ACHN (cell line): ENCODE measurements at places on chromosomes 11 and 22.

- DNase-seq: no peak
Measured at GRCh38 chr11:77089004-77089545, 13.6 kb upstream of the OMP start.

DNA sequence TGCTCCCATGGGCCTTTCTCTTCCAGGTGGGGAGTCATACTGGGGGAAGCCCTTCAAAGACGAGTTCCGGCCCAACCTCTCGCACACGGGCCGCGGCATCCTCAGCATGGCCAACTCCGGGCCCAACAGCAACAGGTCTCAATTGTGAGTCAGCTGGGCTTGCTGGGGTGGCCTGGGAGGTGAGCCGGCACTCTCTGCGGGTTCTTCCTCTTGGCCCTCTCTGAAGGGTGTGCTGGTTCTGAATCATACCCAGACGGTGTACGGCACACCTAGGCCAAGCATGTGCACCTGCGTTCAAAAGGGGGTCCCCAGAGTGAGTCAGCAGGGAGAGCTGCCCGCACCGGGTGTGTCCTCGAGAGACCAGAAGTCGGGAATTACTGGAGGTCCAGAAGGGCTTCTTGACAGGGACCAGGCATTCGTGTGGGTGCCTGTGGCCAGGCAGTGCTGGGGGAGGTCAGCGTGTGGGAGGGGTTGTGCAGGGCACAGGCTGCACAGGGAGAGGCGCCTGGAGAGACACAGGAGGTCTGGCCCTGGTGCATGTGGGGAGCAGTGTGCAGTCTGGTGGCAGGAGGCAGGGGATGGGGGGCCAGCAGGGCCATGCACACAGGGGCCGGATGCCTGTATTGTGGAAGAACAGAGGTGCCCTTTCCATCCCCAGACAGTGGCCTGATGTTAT is 23.0 kb downstream of the PPIL2 start:
- no peak for DNase-seq

- no peak for DNase-seq
Measured at GRCh38 chr11:107331728-107332127, 125.9 kb downstream of the CWF19L2 start.

DNA sequence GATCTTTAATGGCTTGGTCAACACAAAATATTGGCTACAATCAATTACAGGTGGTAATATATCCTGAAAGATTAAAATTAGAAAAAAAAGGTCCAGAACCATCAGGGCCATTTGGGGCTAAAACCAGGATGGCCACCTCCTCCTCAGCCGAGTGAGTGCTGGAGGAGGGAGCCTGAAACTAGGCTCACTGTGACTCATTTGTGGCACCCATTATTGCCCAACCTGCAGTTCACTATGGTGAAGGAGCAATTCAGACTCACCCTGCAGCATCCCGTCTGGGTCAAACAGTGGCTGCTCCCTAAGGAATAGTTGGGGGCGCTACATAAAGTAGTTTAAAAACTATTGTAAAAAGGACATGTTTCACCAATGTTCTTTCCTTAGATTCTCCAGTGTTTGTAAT is 60.7 kb downstream of the GLYATL1 start:
- no peak for DNase-seq

GRCh38 chr11:114293201-114293711 is 2.9 kb upstream of the NNMT start:
- no peak for DNase-seq

- no peak for DNase-seq
Measured at GRCh38 chr11:61761440-61762222, 9.2 kb downstream of the MYRF start.

- DNase-seq: no peak
Measured at GRCh38 chr11:121928597-121929580, 187.1 kb downstream of the BLID start.

DNA sequence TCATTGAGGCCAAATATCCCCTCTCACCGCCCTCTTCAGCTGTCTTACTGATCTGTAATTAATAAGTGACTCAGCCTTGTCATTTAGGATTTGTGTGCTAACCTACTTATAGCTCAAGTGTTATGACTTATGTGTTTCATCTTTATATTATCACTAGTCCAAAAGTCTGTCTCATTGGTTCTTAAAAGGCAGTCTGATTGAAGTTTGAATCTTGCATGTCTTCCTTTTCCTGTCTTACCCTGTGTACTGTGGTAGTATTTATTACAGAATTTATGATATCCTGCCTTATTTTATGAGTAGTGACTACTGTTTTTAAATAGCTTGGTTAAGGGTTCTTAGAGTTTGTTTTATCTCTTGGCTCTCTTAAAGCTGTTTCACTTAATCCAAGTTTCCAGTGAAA is 6.3 kb downstream of the DEPDC7 start:
- DNase-seq: no peak

- peak; percentile 10 for DNase-seq
Measured at GRCh38 chr22:17369439-17370025, at the start of gene CECR2. Gene CECR2 (plus strand): TSS chr22:17369460. CDS start chr22:17369784, 324 bp downstream.

- DNase-seq: no peak
Measured at GRCh38 chr11:109046284-109046992, 375.6 kb upstream of the C11orf87 start.

DNA sequence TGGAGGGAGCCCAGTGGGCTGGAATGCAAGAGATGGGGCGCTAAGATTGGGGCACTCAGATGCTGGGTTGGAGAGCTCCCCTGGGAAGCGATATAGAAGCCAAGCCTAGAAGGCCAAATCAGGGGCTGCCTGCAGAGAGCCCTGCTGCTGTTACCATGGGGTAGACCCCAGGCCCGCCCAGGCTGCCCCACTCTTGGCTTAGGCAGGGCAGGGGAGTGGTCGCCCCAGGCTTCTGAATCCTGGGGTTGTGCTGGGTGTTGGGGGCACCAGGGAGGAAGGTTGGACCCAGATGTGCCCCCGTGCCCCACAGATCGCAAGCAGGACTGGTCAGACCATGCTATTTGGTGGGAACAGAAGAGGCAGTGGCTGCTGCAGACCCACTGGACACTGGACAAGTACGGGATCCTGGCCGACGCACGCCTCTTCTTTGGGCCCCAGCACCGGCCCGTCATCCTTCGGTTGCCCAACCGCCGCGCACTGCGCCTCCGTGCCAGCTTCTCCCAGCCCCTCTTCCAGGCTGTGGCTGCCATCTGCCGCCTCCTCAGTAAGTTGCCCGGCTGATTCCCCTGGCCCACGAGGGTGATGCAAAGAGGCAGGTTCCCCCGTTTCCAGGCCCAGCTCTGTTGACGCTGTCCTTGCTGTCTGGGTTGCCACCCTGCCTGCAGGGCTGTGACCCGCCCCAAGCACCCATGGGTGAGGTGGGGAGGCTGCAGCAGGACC is 3.9 kb downstream of the FERMT3 start:
- no peak for DNase-seq

DNA sequence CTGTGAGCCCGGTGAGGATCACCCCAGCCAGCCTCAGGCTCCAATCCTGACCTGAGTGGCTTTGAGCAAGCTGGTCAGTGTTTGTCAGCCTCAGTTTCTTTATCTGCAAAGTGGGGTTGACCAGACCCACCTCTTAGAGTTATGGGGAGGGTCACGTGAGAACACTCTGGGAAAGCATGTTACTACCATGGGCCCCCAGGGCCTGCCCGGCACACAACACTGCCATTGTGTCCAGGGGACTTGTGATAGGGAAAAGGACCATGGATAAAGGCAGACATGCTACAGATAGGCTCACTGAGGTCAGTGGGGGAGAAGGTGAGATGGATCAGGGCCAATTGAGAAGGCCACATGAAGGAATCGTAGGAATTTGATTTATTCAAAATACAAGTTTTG is 32.1 kb upstream of the SUSD2 start:
- DNase-seq: no peak

- no peak for DNase-seq
Measured at GRCh38 chr11:133753150-133753549, 92.2 kb downstream of the SPATA19 start.

DNA sequence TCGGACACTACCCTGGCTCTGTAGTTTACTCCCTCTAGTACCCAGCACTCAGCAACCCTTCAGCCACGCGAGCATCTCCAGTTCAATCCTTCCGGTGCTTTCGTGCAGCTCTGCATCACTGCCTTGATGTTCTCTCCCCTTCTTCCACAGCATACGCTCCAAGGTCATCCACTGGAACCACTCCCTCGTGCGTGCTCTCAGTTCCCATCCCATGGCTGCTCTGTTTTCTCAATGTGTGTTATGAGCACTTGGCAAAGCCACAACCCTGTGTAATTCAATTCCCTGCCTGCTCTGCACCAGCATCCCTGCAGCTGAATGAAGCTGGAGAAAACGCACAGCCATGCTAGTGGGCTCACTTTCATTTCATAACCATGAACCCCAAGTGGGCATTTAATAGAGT is 38.5 kb upstream of the NFRKB start:
- no peak for DNase-seq

DNA sequence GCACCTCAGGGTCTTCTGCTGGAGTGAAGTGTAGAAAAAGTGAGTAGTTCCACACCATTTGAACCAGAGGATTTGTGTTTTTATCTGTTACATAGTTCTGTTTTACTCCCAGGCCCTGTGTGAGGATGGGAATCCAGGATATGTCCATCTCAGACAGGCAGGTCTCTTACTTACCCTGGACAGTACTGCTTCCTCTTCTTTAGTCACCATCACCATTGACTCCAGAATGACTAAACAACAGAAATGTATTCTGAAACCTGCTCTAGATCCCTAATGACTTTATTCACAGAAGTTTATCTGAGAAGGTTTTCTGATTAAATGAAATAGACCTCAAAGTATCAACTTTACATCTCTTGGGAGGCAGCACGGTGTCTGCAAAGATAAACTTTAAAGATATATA is 33.6 kb downstream of the CYP2R1 start:
- no peak for DNase-seq

DNA sequence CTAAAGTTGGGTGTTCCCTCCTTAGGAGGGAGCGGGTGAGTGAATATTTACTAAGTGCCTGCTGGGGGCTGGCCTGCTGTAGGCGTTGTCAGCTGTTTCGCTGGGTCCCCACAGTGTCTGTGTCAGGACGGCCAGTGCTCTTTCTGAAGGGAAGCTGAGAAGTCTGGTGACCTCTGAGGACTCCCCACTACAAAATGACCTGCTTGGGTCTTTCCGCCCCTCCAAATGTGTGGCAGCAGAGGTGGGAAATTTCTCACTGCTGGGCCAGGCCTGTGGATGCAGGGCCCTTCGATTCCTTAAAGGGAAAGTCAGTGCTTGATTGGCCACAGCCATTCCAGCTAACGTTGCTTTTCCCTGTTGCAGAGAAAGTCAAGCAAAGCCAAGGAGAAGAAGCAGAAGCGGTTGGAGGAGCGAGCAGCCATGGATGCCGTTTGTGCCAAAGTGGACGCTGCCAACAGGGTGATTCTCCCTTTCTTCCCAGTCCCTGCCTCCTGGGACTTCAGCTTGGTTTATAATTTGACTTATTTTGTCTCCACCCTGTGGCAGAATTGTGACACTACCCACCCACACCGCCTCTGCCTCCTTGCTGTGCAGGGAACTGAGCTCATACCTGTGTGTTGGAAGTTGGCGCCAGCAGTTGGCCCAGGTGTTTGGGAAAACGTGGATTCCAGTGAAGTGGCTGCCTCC is 6.8 kb downstream of the NAA40 start:
- peak; percentile 63 for DNase-seq

DNA sequence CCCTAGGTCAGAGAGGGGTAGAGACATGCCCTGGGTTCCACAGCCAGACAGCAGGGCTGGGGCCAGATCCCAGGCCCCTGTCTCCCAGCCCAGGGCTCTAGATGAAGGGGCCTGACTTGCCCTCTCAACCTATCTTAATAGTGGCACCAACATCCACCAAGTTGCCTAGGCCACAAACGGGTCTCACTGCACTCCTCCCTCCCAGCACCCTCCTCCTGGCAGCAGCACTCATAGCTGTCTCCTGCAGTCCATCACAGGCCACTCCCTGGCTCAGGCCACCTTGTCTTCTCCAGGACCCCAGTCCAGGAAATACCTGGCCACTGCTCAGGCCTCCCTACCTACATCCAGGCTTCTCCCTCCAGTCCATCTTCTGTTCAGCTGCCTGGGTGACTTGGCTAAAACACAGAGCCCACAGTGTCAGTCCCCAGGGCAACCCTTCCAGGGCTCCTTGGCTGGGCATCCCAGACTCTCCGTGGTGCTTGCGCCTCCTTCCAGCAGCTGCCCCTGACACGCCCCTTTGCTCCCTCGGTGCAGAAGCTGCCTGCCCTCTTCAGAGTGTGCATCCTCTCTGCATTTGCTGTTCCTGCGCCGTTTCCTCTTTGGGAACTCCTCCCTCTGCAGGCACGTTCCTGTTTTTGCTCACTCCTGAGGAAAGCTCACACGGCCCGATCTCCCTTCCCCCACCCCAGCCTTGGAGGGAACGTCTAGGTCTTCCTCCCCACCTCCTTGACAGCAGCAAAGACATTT is 40.5 kb downstream of the LRRC32 start:
- DNase-seq: no peak

DNA sequence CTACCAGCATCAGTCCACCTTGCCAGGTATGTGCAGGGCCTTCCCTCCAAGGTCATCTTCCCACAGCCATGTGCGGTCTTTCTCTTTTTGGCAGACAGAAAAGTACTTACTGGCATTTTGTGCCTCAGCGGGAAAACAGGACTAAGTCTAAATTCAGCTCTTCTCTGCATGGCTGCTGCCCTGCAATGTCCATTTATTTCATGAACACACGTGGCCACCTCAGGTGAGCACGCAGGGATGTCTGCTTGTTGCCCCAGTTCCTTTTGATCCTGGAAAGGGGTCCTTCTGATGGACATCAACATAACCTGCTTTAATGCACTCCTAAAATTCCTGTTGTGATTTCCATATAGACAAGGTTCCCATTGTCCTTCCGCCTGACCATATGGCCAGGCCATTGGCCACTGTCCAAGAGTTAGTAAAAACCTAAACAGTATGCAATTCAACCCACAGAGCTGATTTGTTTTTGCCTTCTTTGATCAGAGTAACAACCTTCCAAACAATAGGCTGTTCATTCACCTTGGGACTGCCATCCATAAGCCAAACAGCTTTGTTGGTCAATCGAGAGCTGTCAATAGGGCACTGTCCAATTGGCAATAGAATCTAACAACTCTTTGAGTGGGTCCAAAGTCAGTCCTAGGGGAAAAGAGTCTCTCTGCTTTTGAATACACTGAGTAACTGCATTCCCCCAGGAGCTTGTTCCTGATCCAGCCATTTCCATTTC is 5.9 kb downstream of the TREH start:
- DNase-seq: no peak

- no peak for DNase-seq
Measured at GRCh38 chr22:46639843-46640242, 19.7 kb downstream of the GRAMD4 start.

- no peak for DNase-seq
Measured at GRCh38 chr11:32489464-32489863, 54.1 kb upstream of the WT1 start.

- DNase-seq: no peak
Measured at GRCh38 chr11:35524780-35525179, 636 bp downstream of the PAMR1 start.

GRCh38 chr11:106087815-106088435 is 10.5 kb downstream of the AASDHPPT start:
- DNase-seq: peak; percentile 61

DNA sequence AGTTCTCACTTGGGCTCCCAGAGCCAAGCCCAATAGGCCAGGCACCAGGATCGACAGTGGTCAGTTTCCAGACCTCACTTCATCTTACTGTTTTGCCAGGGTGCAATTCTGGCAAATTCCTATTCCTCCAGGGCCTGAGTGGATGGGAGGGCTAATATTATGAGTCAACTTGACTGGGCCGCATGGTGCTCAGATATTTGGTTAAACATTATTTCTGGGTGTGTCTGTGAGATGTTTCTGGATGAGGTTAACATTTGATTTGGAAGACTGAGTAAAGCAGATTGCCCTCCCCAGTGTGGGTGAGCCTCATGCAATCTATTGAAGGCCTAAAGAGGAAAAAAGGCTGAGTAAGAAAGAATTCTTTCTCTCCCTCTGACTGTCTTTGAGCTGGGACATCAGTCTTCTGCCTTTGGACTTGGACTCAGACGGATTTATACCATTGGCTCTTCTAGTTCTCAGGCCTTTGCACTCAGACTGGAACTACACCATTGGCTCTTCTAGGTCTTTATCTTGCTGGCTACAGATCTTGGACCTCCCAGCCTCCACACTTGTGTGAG is 132.9 kb upstream of the ZBED5 start:
- peak; percentile 88 for DNase-seq
